ENCODE measurements at places on chromosomes 3 and 15.

- DNase-seq: no peak
These were observed 58.0 kb downstream of the EFCAB12 start for GRCh38 chr3:129370248-129370964.

GRCh38 chr3:115644391-115644790 lies 21.1 kb downstream of the GAP43 start:
- DNase-seq: no peak

DNA sequence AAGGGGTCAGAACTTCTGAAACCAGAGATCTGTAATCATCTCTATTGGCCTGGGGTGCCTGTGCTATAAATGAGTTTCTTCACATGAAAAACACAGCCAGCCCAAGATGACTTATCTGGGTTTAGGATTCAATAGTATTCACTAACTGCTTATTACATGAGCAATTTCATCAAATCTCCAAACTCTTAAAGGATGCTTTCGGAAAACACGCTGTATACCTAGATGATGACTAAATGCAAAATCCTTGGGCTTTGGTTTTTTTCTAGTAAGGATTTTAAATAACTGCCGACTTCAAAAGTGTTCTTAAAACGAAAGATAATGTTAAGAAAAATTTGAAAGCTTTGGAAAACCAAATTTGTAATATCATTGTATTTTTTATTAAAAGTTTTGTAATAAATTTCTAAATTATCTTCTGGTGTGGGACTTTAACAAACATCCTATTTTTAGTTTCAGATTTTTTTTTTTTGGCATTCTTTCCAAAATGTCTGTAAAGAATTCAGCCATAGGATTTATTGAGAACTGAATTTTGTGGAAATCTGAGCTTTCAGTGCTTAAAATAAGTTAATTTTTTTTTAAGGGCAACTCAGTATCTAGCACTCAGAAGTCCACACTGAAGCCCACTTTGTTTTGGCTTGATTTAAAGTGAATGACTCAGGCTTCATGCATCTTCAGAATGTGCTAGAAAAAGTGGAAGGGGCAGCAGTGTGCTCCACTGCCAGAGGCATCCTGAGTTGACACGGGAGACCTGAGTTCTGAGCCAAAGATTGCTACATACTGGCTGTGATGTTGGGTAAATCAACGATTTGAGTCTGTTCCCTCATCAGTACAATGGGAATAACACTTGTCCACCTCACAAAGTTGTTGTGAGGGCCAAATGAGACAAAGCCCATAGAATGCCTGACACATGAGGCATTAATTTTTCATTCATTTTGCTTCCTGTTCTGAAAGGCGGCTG lies 18.7 kb downstream of the TMEM43 start:
- DNase-seq: peak; percentile 81

GRCh38 chr3:14360123-14360881 lies 42.1 kb upstream of the SLC6A6 start:
- DNase-seq: no peak

GRCh38 chr3:72397586-72397985 lies 450.7 kb downstream of the SHQ1 start:
- no peak for DNase-seq

- no peak for DNase-seq
These were observed 73.2 kb downstream of the C3orf70 start for GRCh38 chr3:185079625-185080024.

- no peak for DNase-seq
These were observed 125.2 kb upstream of the ADPGK start for GRCh38 chr15:72908713-72909112.

Data from RCC 7860 (cell line).